ELF-1 (cell line): ENCODE measurements at places on chromosomes 5 and 9.
A peak's percentile ranks its signal among the peaks of the same experiment; 100 is the strongest.

- DNase-seq = no peak
These were observed 119.4 kb upstream of the IQGAP2 start for GRCh38 chr5:76283670-76284069.

- DNase-seq = no peak
These were observed 367.2 kb downstream of the MLLT3 start for GRCh38 chr9:20255052-20255451.

DNA sequence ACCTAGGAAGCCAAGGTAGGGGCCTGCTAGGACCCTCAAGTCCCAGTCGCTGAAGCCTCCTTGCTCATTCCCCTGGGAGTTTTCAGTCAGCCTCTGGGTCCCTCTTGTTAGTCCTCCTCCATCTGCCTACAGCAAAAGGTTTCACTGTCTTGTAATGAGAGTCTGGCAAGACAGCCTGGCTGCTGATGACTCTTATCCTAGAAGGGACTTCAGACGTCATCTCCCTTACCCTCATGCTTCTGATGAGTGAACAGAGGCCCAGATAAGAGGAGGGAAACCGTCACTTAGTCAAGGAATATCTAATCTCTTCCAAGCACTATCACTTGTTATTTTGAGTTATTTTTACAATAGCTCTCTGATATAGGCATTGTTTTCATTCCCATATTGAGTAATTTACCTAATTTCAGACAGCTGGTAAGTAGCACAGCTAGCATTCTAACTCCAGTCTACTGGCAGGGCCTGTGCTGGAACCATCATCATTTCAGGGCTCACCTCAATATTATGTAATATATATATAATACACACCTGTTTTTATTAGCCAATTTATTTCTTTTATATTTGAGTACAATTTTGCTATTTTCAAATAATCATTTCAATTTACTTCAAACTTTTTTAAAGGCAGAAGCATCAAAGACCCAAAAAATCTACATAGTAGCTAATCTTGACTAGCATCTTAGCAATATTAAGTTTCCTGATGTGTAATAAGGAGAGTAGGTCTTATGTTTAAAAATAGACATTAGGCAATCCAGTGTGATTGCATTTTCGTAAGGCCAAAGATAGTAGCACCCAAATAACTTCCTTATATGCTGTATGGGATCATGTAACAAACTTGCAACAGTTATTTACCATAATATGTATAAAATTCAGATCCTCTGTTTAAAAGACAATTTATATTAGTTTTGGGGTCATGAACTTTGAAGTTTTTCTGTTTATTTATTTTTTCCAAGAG is 7.9 kb downstream of the CMYA5 start:
- DNase-seq = no peak

DNA sequence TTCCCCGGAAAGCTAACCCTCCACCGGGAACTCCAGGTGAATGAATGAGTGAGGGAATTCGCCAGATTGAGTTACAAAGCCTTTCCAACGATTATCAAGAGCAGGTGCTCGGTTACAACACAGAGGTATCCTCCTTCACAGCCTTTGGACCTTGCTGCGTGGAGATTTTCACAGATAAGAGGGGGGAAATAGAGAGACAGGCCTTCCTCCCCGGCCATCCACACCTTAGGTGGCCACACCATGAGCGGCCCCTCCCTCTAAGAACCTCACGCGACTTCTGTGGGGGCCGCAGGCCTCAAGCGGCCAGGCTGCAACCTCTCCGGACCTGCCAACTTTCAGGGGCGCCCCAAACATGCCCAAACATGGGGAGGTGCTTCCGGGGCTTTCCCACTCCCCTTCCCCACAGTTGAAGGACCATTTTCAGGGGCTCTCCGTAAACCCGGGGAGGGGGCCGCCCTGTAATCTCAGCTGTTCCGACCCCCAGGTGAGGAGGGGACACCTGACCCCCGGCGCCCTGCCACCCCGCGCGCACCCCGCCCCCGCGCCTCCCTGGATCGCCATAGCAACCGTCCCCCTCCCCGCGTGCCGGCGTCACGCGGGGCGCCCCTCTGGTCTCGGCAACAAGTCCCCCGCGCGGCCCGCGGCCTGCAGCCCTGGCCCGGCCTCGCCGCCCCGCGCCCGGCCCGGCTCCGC is 603 bp downstream of the DENND1A start:
- no peak for DNase-seq

DNA sequence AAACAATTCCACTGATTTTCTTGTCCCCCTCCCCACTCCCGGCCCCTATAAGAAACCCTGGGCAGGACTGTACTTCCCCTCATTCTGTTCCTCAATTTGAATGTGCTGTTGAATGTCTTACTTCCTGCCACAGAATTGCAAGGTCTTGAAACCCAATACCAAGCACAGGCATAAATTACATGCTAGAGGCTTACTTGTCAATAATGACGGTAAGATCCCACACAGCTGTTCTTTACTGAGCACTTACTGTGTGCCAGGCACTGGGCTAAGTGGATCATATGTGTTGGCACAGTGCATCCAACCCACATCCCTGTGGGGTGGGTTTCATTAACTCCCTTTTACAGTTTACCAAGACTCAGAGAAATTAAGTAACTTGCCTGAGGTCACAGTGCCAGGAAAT is 63.4 kb downstream of the MVB12B start:
- DNase-seq = no peak

DNA sequence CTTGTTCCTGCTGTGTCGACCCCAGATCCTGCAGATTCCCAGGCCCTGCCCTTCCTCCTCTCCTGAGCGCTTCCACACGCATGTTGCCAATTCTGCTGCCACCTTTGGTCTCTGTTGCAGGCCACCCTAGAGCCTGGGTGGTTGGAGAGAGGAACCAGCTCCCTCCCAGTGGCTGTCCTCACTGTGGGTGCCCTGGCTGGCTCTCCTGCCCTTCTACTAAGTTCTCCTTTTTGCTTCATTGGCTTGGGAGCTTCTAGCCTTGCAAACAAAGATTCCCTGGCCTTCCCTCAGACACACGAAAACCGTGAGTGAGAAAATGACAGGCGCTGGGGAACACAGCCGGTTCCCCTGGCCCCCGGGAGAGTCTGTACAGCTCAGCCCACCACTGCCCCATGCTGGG is 14.2 kb upstream of the NCS1 start:
- no peak for DNase-seq

DNA sequence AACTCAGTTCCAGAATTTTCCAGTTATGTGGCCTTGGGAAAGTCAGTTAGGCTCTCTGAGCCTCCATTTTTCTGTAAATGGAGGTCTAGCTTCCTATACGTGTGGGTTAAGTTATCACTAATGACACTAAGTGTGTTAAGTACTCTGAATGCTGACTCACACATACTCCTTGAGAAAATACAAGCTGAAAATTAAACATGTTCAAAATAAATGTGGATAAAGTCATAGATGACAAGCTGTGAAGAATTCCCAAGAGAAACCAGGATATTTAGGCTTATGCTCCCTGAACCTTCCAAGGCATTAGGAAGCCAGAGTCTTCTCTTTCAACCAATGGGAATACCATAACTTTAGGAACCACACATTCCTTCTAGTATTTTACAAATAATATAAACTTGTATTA is 58.1 kb downstream of the ABCA1 start:
- DNase-seq = no peak

DNA sequence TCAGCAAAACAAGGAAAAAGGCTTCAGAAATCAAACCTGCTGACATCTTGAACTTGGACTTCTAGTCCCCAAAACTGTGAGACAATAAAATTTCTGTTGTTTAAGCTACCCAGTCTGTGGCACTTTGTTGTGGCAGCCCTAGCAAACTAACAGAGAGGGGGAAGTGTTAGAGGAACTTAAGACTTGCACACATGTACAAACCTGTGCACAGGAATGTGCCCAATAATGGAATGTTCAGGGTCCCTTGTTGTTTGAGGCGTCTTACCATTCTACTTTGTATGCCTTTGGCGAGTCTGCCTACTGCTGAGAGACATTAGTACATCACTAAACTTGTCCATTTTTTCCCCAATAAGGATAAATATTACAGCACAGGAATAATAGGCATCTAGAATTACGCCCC is 160.3 kb downstream of the WDR70 start:
- no peak for DNase-seq

DNA sequence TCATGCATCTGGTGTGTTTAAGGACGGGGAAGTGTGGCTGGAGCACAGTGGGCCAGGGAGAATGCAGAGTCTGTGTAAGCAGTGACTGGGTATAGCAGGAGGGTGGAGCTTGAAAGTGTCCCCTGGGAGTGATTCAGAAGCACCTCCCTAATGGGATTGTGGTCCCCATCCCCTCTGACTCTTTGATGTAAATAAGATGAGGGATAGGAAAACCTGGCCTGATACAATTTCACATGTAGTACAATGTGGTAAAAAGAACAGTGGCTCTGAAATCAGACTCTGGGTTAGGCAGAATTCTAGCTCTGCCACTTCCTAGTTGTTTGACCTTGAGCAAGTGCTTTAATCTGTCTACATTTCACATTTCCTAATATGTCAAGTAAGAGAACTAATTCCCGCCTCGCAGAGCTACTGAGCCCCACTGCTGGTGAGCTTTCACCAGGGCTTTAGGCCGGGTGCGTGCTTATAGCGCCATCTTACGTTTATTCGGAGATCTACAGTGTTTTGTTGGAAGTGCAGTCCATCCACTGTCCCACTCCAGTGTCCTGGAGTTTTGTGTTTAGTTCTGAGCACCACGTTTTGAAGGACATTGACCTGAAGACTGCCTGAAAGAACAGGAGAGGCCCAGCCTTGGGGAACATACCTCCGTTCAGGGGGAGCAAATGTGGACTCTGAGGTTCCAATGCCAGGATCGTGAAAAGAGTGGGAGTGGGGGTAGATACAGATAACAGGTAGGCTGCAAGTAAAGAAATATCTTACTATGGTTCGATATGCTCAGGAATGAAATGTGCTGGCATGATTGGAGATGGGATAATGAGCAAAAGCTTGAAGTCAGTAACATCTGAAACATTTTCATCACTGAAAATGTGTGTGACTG is 51.2 kb upstream of the TESK1 start:
- peak; percentile 79 for DNase-seq
